ENCODE measurements at places on chromosomes 4 and X.

GRCh38 chrX:11416600-11416999 is 123.4 kb downstream of the AMELX start:
- DNase-seq: no peak

GRCh38 chr4:3336382-3337356 is 43.8 kb downstream of the RGS12 start:
- DNase-seq: no peak

DNA sequence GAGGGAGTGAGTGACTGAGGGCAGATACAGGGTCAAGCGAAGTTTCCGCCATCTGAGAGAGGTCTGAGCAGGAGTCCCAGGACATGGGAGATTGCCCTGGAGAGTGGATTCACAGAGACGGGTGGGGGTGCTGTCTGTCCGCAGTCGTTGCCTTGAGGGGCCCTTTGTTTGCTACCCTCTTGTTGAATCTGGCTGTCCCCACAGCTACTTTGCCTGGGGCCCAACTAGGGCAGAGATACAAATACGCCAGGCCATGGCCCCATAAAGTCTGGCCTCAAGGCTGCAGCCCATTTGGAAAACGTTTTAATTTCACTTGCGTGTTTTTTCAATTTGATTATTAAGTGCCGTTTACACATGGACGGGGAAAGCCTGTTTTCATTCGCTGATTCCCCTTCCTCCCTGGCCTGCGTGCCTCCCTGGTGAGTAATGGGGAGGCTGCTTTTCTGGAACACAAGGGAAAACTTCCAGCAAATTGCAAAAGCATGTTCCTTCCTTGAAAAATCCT is 134.4 kb downstream of the SMIM20 start:
- DNase-seq: no peak

- DNase-seq: no peak
Observed at GRCh38 chrX:9340598-9341290, 124.1 kb upstream of the TBL1X start.

DNA sequence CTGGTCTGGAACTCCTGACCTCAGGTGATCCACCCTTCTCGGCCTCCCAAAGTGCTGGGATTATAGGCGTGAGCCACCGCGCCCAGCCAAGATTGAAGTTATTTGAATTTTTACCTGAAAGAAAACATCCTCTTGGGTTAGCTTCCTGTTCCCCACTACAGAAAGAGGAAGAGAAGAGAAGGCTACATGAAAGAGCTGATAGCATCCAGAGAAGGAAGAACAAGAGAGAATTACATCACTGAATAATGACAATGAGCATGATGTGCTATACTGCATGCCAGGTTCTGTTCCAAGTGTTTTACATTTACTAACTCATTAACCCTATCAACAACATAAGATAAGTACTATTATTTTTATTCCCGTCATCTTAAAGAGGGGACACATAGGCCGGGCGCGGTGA is 11.5 kb upstream of the TBC1D1 start:
- DNase-seq: no peak

- no peak for DNase-seq
Observed at GRCh38 chrX:139680356-139680755, 27.6 kb downstream of the MCF2 start.

- no peak for DNase-seq
Observed at GRCh38 chrX:115547448-115547847, 13.5 kb upstream of the PLS3 start.

DNA sequence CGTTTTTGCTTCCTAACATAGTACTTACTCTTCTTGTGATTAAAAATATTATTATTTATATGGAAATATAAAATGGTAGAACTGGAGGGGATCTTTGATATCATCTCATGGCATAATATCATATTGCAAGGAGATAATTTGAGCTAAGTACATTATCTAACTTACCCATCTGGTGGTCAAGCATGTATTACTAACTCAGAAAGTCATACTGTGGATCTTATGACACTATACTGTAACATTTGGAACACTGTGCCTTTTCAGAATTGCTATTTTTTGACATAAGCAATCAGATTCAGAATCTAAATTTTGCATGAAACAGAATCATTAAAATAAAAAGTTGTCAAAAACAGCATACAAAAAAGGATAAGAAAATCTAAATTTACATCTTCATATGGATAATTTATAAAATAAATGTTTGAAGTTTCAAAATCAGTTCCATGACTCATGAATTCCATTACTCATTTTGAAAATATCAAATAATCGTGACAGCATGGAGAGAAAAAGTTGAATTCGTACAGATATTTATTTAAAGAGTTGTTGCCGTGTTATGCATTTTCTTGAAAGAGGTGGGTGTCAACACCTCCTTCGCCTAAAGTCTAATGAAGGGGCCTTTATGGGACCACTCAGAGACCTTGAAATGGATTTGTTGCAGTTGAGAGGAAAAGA is 928.1 kb downstream of the PDHA2 start:
- no peak for DNase-seq

- no peak for DNase-seq
Observed at GRCh38 chr4:38687571-38688011, 23.6 kb downstream of the KLF3 start.

Measured in SHP77 (cell line).